IPS DF 19.7 (cell line): ENCODE measurements at places on chromosomes 2 and 18.
A peak's percentile ranks its signal among the peaks of the same experiment; 100 is the strongest.

DNA sequence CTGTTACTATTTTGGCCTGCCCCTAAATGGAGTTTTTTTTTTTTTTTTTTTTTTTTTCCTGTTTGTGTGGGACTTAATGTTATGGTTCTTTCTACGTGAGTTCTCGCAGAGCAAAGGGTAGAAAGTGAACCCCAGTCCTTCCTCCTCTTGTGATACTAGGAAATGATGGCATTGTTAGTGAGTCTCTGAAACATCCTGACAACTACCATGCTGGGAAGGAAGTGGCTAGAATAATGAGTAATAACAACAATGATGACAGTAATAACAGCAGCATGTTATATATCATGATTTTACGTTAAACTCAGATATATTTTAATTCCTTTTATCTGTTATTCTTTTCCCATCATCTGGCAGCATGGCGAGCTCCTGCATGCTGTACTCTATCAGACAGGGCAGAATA is 216.2 kb upstream of the LINC00305 start:
- DNase-seq = no peak

GRCh38 chr2:183250472-183250871 is 126.2 kb downstream of the NUP35 start:
- DNase-seq = no peak

GRCh38 chr2:198059800-198060199 is 255.4 kb downstream of the PLCL1 start:
- DNase-seq = no peak

- no peak for DNase-seq
Measured at GRCh38 chr2:190904640-190905261, 24.1 kb downstream of the GLS start.

DNA sequence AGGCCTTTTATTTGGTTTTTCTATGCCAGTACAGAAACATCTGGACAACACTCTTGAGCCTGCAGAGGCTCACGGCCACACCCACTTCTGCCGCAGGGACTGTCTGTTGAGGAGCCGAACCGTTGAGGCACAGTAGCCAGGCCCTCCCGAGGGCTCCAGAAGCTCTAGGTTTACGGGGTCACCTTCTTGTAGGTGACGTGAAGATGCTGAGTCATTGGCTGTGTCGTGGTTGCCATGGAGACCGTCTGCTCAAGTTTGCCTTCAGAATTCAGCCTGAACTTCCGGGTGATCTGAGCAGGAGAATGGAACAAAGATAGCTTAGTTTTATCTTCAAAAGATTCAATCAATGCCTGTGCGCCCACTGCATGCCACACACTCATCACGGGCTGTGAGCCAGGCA is 25.9 kb downstream of the BOK start:
- peak; percentile 52 for DNase-seq

DNA sequence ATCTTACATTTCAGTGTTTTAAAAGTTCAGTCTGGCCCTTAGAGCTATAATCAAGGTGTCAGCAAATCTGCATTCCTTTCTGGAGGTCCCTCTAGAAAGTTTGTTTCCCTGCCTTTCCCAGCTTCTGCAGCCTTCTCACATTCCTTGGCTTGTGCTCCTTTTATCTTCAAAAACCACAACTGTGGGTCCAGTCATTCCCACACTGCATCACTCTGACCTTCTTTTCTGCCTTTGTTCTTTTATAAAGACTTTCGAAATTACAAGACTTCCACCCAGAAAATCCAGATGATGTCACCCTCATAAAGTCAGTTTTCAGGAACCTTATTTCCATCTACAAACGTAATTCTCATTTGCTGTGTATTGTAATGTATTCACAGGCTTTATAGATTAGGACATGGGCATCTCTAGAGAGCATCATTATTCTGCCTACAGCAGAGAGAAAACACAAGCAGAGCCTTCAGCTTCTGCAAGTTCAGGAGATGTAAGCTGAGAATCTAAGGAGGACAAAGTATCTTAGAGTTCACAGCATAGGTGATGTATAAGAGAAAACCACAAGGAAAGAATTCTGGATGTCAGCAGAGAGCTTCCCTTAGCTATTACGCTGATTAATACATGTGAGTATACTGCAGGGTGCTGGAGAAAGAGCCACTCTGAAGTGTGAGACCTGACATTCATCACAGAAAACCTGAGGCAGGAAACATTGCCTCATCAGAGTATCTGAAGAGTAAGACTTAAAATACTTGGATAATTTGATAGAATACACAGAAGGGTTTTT is 1100.2 kb downstream of the CBLN2 start:
- DNase-seq = no peak

DNA sequence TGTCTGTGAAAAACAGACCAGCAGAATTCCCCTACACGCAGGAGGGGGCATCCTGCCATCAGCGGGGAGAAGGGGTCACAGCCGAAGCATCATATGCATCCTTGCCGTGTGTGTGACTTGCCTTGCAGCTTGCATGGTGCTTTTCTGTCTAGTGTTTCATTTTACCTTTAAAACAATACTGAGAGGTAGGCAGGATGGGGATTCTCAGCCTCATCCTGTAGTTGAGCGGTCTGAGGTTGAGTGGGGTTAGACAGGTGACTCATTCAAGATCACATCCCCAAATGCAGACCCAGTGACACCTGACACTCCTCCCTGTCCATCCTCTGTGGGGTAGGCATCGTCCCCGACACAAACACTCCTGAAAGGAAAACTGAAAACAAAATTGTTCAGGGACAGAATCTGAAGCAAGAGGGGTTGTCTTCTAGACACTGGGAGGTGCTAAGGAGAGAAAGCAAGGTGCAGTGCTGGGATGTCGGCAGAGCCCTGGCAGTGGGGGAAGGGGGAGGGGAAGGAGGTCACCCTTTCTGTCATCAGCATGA is 7.9 kb downstream of the ARL4C start:
- no peak for DNase-seq

DNA sequence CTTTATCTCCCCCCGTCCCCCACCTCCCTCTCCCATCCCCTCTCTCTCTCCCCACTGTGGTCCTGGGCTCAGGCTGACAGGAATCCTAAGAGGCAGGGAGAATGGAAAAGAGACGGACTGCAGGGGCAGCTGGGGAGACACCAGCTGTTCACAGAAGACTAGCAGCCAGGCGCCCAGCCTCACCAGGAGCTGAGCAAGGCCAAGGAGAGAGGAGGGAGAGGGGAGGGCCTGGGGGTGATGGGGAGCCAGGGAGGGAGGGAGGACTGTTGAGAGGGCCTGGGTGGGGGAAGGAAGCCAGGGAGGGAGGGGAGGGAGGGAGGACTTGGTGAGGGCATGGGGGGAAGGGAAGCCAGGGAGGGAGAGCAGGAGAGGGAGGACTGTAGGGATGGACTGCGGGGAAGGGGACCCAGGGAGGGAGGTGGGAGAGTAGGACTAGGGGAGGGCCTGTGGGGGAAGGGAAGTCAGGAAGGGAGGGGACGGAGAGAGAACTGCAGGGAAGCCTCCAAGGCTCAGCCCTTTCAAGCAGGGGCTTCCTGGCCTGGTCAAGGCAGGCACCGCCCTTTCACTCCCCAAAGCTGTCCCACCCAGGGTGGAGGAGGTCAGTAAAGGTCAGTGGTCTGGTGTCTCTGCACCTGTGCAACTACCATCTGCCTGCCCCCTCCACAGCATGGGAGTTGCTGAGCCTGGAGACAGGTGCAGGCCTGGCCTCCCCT is 517.7 kb upstream of the MYT1L start:
- DNase-seq = no peak

DNA sequence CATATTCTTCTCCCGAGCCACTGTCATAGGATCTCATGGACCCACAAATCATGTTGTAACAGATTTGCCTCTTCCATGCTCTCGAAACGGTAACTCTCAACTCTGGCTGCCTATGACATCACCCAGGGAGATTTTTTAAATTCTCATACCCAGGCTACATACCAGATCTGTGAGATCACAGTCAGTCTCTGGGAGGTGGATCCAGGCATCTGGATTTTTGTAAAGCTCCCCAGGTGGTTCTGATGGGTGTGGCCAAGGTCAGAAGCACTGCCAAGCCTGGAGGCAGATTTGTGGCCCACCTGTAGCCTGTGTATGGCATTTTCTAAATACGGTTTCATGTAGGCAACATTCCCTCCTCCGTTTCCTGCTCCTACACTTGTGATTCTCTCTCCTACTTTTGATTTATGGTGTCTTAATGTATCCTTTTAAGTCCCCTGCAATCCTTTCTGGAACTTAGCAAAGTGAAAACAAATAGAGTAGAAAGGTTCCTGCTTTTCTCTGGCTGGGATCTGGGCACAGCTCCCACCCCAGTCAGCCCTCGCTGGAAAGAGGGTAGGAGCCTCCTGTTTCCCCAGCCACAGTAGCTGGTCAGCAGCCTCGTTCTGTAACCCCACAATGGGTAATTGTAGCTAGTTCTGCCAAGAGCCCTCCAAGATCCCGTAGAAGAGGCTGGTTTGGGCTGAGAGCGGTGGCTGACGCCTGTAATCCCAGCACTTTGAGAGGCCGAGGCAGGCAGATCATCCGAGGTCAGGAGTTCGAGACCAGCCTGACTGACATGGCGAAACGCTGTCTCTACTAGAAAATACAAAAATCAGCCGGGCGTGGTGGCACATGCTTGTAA is 96.2 kb downstream of the KLHL29 start:
- peak; percentile 54 for DNase-seq

GRCh38 chr2:170245312-170245711 is 67.4 kb downstream of the MYO3B start:
- no peak for DNase-seq

DNA sequence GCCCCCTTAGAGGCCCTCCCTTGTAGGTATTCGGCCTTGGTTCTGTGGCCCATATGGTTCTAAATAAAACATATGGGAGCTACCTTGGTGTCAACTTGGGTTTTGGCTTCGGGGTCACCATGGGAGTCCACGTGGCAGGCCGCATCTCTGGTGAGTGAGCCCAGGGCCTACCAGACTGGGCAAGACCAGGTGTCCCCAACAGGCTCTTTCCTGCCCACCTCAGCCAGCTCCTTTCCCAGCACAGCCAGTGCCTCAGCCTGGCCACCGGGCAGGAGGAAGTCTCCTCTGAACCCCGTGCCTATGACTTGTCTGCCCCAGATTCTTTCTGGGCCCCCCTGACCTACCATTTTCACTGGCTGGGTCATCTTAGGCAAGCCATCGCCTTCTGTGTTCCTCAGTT is 268.8 kb upstream of the TEKT4 start:
- no peak for DNase-seq

- DNase-seq = no peak
Measured at GRCh38 chr2:157404363-157404762, 39.5 kb downstream of the CYTIP start.

DNA sequence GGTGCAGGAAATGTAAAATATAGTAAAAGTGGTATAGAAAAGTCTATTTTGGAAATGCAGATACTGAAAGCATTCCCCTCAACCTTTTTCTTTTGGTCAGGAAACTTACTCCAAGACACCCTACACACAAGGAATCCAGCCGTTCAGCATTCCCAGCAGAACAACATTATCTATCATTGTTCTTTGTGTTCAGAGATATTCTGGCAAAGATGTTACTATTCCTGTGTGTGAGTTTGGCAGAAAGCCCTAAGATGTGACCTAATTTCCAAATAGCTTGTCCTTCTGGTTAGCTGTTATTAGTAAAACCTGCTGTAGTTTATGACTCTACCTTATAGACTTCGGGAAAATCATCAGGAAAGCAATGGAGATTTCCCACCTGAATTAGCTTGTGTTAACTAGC is 78.1 kb upstream of the PELI1 start:
- DNase-seq = no peak

GRCh38 chr2:213237251-213237650 is 47.0 kb upstream of the SPAG16 start:
- DNase-seq = no peak

DNA sequence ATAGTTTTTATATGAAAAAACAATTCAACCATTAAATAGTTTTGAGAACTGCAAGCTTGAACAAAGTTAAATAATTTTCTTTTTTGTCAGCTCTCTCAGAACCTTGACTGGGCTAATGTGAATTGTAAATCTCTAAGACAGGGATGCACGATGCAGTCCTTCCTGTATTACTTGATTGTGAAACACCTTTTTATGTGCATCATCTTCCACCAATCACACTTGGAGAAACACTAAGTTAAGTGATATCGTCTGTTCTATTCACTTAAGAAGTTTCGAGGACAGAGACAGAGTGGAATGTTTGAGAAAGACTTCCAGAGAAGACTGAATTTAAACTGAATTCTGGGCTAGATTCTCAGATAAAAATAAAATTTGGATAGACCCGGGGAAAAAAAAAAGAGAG is 238.2 kb downstream of the MREG start:
- no peak for DNase-seq

GRCh38 chr2:226800941-226801784 is 1.5 kb upstream of the IRS1 start:
- no peak for DNase-seq

GRCh38 chr2:202627042-202627441 is 7.7 kb upstream of the FAM117B start:
- DNase-seq = no peak

DNA sequence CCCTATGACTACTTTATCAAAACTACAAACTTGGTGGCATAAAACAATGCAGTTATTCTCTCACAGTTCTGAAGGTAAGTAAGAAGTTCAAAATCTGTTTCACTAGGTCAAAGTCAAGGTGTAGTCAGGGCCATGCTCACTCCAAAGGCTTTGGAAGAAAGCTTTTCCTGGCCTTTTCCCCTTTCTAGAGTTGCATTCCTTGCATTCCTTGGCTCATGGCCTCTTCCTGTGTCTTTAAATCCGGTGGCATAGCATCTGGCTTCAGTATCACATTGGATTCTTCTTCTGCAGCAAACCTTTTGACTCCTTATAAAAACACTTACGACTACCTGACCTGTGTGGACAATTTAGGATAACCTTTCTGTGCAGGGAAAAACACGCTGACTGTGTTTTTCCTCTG is 543.5 kb upstream of the HNMT start:
- DNase-seq = peak; percentile 38

GRCh38 chr2:235909358-235909757 is 258.8 kb downstream of the GBX2 start:
- no peak for DNase-seq

DNA sequence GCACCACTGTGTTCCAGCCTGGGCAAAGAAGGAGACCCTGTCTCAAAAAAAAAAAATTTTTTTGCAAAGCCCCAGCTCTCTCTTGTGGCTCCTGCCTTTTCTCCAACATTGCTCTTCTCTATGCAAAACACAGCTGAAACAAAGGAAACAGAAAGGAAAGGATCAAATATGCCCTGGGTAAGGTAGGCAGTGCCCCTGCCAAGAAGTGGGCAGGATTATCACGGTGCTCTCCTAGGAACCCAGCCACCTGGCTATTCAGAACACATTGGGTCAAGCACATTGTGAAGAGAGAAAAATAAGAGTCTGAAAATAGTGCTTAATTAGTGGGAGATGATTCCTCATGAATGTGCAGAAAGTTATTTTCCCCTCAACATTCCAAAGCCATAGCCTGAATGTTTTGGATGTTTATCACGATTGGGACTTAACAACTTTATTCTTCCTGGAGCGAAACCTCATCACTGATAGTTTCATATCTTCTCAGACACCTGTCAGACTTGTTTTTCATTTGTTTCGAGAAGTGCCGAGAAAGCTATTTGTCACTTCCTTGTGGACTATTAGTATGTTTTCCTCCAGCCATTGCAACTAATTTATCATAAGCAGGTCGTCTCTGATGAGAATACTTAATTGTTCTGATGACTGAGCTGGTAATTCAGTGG is 42.7 kb upstream of the RPL31 start:
- DNase-seq = no peak

GRCh38 chr18:61643884-61644647 is 248.7 kb downstream of the RNF152 start:
- no peak for DNase-seq
